ENCODE measurements at places on chromosomes 2 and 18.

DNA sequence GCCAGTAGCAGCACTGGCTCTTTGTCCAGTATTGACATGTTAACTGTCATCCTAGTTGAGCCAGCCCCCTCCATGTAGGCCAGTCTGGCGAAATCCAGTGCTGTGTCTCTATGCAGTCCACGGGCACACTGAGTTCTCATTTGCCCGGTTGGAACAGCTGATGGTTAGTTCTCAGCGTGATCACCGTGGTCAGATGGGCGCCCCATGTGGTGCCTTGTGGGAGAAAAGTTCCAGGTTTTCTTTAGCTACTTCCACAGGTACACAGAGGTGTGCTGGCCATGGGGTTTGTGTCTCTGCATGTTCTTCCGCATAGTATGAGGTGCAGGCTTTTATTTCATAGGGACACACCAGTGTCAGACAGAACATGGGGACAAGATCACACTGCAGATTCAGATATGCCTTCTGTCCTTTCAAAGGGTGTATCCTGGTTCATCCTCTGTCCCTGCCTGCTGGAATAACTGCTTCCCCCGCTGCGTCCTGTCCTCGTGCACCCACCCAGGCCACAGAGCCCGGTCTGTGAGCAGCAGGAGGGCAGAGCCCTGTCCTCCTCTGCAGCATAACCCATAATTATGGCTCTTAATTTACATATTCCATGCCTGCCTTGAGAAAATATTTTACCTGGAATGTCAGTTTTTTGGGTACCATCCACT, 334.1 kb downstream of the GBX2 start:
- no peak for DNase-seq

DNA sequence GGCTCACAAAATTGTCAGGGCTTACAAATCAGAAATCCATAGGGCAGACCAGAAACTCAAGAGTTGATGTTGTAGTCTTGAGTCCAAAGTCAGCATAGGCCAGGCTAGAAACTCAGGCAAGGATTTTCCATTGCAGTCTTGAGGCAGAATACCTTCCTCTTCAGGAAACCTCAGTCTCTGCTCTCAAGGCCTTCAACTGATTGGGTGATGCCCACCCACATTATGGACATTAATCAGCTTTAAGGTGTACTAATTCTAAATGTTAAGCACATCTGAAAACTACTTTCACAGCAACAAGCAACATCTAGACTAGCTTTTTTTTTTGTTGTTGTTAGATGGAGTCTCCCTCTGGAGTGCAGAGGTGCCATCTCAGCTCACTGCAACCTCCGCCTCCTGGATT, 31.3 kb upstream of the ZNF512 start:
- DNase-seq, result no peak

DNA sequence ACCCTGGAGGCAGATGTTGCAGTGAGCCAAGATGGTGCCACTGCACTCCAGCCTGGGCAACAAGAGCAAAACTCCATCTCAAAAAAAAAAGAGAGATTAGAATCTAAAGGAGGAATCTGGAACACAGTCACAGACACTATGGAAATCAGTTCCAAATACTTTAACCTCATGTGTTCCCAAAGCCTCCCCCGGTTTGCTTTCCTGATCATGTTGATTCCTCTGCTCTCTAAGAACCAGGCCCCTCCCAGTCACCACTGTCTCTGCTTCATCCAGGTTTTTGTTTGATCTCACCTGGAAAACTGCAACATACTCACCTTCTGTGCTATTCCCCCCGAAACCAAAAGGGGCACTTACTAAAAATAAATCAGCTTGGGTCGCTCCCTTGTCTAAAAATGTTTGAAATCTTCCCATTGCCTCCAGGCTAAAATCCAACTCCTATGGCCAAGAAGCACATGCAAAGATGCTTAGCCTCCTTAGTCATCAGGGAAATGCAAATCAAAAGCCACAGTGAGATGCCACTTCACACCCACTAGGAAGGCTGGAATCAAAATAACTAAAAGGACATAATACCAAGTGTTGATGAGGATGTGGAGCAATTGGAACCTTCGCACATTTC, 6.2 kb upstream of the NEU2 start:
- no peak for DNase-seq

- DNase-seq, result no peak
These were observed 6.7 kb upstream of the CLK1 start for GRCh38 chr2:200871151-200871550.

GRCh38 chr18:39793609-39794008, 2161.4 kb upstream of the PIK3C3 start:
- DNase-seq, result no peak

DNA sequence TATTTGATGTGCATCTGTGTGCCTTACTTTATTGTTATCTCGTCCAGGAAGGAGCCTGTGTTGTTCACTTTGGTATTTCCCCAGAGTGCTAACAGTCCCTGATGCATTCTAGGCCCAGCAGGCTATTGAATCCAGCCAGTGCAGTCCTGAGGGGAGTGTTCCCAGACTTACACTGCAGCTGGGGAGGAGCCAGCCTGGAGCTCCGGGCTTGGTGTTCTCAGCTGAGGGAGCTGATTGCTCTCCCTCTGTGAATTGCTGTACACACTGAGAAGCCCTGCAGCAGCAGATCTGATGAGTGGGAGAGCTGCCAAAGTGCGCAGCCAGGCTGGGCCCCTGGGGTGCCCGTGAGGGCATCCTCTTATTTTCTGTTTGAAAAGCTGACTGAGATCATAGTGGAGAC, 159.2 kb downstream of the GALNT3 start:
- DNase-seq, result peak; percentile 75

- DNase-seq, result no peak
These were observed 285.5 kb downstream of the MREG start for GRCh38 chr2:215727507-215728503.

GRCh38 chr18:48428475-48429177, 19.4 kb upstream of the ZBTB7C start:
- peak; percentile 53 for DNase-seq

DNA sequence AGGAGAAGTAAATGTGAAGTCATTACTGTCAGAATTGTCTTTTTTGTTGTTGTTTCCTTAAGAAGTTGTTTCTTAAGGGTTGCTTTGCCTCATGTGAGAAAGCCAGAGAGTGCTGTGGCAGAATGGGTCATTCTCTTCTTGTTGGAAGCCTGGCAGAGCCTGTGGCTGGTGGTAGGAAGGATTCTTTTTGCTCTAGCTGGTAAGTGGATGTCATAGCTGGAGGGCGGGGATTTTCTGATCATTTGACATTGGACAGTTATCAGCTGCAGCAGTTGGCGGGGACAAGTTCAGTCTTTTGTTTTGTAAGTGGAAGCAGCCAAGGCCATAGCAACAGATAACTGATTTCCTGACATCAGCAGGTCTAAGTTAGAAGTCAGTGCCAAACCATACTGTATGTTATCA, 5.5 kb upstream of the RMDN2 start:
- DNase-seq, result no peak

- DNase-seq, result no peak
These were observed 40.2 kb downstream of the GALNT14 start for GRCh38 chr2:31097962-31098613.

DNA sequence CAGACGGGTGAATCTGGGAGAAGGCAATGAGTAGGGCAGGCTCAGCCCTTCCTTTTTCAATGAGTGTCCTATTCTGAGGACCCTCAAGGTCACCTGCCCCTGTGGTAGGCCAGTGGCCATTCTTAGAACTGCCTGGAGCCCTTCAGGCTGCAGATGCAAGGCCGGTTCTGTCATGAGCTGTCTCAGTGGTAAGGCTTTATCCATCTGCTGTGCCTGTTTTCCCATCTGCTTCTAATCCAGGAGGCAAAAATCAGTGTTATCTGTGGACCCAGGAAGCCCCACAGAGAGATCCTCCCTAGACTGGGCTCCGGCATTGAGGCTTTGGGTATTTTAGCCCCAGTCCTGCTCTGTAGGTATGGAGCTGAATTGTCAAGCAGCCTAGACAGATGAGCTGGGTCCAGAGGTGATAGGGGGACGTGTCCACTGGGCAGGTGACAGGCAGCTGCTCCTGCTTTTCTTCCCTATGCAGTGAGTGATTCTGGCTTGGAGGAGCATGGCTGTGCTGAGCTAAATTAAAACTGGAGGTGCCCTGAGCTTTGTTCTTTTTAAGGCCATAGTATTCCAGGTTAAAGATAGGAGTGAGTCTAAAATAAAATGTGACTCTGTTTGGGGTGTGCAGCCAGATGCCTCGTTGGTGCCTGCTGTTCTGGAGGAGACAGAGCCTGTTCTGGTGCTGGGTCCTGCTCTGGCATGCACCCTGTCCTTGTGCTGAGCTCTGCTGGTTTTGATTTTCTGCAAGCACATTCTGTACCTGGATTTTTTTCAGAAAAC, 92.5 kb downstream of the FHOD3 start:
- DNase-seq, result no peak

DNA sequence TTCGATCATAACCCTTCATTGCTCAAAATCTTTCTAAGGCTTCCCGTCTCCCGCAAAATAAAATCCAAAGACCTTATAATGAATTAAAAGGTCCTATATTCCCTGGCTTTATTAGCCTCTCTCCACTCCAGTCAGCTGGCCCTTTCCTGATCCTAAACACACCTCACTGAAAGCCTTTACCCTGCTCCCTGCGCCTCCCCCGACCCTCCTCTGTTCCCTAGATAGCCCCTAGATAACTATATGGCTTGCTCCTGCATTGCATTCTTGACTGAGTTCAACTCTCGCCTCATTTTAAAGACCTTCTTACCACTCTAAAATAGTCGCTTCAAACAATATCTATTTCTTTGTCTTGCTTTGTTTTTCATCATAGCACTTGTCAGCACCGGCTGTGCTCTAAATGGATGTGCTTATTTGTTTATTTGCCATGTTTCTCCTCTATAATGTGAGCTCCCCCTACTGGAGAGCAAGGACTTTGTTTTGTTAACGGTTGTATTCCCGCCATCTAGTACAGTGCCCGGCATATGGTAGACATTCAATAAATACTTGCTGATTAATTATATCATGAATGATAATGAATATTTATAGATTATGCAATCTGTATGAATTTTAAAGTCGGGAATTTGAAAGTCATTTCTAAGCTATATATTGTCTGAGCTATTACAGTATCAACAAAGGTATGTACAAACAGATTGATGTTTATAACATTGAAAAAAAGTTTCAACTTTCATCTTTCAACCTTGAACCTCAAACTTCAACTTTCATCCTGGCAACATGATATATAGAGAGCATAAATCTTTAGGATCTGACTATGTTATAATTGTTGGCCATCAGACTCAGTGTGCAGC, 32.4 kb upstream of the VIT start:
- DNase-seq, result peak; percentile 8

DNA sequence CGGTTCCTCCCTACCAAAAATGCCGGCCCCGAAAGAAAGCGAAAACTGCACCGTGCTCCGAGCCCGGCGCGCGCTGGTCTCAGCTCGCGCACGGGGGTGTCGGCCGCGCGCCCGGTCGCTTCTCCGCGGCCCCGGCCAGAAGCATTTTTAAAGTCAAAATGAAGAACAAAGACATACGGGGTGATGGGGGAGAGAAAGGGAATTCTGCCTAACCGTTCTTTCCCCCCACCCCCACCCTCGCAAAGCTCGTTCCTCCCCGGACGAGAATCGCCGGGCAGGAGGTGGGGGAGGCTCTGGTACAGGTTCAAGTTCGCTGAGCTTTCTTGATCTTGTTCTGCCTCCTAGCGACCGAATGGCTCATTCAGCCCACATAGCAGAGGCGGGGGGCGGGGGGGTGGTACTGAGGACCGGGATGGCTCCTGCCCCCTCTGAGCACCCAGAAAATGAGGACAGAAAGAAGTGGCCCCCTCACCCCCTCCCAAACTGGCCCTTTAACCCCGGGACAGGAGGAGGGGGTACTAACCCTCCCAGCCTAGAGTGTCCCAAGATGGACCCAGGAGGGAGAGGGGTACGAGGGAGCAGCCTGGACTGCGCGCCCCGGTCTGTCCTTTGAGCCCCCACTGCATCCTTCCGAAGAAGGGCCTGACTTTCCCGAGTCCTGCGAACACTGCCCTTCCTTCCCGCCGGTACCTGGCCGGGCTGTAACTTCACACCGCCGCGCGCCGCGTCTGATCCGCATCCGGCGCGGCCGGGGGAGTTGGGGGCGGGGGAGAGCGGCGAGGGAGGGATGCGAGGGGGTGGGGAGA, 3.1 kb downstream of the BCL11A start:
- DNase-seq, result peak; percentile 92

GRCh38 chr2:220270481-220271070, 643.1 kb downstream of the SLC4A3 start:
- no peak for DNase-seq

- DNase-seq, result no peak
These were observed 484.0 kb downstream of the SATB2 start for GRCh38 chr2:198973785-198974184.

- no peak for DNase-seq
These were observed 3.8 kb downstream of the ACTG2 start for GRCh38 chr2:73896362-73897239.

DNA sequence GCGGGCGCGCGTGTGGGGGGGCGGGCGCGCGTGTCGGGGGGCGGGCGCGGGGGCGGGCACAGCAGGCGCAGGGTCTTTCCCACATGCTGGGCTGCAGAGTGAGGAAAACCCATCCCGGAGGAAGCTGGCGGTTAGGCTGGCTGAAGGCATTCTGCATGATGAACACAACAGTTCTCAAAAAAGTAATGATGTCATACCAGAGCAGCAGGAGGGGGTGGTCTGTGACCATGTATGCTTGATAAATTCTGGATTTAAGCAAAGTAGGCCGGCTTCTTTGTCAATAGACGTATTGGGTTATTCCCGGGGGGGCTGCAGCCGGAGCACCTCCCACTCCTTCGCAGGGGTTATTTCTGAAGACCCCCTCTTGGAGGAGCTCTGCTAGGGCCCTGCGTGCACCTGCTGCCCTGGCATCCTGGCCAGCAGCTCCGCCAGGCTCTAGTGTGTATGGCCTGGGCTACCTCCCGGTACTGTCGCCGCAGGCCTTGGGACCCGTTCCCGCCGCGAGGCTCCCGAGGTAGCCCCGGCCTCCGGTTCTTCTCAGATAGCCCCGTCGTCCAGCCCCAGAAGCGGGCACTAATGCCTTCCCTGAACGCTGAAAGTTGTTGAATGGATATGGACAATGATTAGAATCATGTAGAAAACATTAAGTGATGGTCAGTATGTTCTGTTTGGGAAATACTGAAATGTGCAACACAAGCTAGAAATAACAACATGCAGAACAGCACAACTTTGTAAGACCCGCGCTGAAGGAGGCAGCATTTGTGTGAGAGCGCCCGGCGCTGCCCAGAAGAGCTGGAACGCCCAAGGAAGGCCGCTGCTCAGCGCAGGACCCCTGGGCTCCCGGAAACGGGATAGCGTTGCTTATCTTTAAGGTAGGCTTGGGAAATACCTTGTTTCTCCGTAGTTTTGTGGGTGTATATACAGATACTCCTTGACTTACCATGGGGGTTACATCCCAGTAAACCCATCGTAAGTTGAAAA, 101.4 kb upstream of the RAB6C start:
- DNase-seq, result peak; percentile 68

- DNase-seq, result no peak
These were observed 51.8 kb upstream of the CTDP1 start for GRCh38 chr18:79627750-79628294.
